Activated CD8-positive, alpha-beta memory T cell treated with anti-CD3 and anti-CD28 coated beads for 4 hours (primary cell): ENCODE measurements at places on chromosomes 4 and X.

GRCh38 chrX:58051346-58051745 is 141.1 kb upstream of the ZXDA start:
- DNase-seq = no peak

DNA sequence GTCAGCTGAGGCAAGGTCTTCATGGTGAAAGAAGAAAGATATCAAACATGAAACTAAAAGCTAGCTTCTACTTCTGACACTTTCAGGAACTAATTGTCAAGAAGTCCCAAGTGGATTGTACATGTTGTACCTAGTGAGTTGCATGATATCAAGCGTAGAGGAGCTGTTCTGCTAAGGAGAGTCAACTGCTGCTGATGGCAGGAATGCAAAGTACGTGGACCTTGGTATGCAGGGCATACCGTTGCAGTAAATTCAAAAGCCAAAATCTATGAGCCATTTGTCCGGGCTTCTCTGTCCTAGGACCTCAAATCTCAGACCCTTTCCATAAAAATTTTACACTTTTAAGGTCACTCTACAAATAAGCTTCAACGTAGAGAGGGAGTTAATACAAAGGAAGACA is 446.2 kb downstream of the KCTD8 start:
- no peak for DNase-seq

GRCh38 chrX:8453611-8454010 is 11.0 kb upstream of the VCX3B start:
- DNase-seq = no peak

DNA sequence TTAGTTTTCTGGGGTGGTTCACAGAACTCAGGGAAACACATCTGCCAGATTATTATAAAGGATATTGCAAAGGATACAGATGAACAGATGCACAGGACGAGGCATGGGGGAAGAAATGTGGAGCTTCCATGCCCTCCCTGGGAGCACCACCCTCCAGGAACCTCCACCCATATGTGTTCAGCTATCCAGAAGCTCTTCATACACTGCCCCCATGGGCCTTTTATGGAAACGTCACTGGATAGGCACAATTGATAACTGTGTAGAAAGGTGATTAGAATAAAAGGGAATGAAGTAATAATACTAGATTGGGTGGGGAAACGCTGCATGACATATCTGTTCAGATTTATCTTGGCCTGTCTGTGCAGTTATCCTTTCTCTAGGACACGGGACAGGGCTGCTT is 357.9 kb downstream of the HS3ST1 start:
- DNase-seq = no peak

DNA sequence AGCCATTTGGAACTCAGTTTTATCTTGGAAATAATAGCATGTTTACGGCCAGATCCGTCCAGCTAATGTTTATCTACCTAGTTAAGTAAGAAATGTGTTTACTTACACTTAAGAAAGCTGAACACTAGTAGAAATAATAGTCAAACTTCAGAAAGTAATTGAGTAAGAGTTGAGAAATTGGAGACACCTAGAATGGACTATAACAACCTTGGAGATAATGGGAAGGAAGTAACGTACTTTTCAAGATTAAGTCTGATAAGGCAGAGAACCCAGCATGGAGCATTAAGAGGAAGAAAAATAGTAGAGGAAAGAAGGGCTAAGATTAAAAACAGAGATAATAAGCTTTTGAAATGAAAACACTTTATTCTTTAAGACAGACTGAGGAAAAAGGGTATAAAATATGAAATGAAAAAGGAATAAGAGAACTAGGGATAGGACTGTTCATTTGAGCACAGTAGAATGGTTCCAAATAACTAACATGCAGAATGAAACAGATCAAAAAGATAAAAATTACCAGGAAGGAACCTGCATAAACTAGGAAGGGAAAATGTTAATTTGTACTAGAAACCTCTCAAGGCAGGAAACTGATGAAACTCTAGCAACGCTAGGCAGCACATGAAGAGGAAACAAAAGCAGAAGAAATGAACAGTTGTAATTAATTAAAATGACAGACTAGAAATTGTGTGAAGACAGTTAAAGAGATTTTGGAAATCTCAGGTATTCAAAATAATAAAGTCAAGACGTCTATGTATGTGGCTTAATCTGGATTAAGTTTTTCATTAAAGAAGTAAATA is 71.7 kb downstream of the FBXW7 start:
- DNase-seq = no peak

GRCh38 chrX:12999422-12999821 is 24.5 kb downstream of the TMSB4X start:
- DNase-seq = no peak

DNA sequence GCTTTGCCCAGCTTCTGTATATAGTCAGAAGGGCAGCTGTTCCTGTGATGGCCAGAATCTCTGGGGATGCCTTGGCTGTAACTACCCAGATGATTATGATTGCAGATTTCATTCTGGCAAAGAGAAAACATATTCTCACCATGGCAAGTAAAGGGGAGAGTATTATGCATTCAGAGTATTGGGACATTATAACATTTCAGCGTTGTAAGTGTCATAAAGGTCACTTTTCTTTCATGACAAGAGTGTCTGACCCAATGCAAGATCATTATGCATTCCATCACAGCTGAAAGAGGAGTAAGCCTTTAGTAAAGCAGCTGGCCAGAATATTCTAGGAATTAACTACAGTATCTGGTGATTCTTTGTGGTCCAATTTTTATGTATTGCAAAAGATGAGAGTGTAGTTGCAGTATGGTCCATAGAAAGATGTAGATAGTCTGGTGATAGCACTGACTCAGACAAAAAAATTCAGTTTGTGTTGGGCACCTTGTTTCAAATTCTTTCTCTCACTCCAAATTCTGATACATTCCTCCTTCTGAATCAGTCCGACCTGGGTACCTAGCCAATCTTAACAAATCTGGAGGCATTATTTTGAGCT is 2366.3 kb downstream of the PCDH7 start:
- no peak for DNase-seq

DNA sequence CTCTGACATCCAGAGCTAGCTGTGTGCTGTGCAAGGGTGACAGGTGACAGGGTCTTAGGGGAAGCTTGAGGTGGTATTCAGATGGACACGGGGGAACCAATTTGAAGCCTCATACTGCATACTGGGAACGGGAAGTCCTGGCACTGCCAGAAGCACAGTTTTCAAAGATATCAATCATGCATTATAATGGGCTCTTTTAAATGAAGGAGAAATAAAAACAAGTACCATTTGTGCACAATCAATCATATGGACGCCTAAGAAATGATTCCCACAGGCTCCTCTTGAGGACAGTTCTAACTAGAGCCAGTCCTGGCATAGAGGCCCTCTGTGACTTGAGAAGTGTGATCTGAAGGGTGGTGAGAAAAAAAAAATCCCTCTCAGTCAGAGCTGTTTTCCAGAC is 50.9 kb downstream of the TSC22D3 start:
- no peak for DNase-seq

DNA sequence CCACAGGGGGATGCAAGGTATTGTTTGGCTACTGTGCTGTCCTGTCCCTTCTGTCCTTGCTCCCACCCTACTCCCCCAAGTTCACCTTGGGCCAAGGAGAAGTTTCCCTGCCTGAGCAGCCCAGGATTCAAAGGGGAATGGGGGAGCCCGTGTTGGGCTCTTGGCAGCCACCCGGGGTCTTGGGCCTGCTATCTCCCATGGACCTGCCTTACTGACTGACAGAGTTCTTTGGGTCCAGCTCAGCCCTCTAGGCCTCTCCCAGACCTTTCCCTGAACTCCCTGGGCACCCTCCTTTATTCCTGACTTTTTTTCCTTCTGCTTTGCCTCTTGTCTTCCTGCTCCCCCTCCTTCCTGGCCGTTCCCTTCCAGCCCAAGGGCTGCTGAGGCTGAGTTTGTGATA is 67.4 kb downstream of the STARD8 start:
- DNase-seq = no peak

GRCh38 chrX:149641432-149641831 is 9.8 kb upstream of the TMEM185A start:
- no peak for DNase-seq

- DNase-seq = no peak
Observed at GRCh38 chr4:150379454-150379853, 202.5 kb upstream of the MAB21L2 start.

GRCh38 chr4:41043465-41043864 is 170.9 kb downstream of the APBB2 start:
- no peak for DNase-seq

GRCh38 chr4:185101354-185101890 is 41.6 kb upstream of the SLC25A4 start:
- DNase-seq = no peak

DNA sequence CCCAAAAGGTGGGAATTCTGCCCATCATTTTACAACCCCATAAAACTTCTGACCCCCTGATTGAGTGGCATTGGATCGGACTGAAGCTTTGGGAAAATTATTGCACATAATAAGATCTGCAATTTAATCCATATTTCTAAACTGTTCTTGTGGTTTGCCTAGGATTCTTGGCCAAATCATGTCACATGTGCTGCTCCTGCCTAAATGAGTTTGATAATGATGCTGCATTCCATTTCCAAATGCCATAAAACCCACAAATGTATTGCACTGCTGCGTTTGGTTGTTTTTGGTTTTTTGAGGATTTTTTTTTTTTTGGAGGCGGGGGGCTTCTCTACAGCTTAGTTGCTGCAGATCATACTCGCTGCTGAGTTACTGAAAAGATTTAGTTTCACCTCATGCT is 153.6 kb downstream of the QDPR start:
- no peak for DNase-seq

GRCh38 chr4:169379688-169380087 is 108.9 kb upstream of the SH3RF1 start:
- DNase-seq = no peak

DNA sequence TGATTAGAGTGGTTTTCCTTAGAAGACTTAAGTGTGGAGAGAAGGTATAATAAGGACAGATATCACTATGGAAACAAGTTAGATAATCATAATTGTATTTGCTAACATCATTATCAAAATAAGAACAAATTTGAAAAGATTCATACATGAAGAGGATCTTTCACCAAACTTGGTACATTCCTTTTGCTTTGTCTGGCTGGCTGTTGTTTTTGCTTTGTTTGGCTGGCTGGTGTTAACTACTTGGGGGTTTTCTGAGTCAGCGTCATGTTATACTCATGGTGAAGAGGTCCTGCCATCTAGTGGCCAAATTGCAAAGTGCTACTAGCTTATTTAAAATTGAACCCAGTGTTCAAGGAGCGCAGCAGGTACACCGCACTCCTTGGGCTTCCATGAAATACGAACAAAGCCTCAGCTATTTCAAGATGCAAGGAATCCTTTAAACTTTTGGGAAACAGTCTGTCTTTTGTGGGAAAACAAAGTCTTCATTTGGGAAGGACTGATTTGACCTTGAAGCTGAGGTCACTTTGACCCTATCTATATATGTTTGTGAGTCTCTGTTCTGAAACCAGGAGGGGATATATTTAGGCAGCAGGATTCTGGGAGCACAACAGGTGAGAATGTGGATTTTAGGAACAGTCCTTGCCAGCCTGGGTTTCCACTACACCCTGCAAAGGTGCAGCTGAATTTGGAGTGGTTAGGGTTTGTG is 129.7 kb downstream of the PLS3 start:
- no peak for DNase-seq

GRCh38 chr4:82057990-82058544 is 315.7 kb downstream of the HNRNPD start:
- no peak for DNase-seq

DNA sequence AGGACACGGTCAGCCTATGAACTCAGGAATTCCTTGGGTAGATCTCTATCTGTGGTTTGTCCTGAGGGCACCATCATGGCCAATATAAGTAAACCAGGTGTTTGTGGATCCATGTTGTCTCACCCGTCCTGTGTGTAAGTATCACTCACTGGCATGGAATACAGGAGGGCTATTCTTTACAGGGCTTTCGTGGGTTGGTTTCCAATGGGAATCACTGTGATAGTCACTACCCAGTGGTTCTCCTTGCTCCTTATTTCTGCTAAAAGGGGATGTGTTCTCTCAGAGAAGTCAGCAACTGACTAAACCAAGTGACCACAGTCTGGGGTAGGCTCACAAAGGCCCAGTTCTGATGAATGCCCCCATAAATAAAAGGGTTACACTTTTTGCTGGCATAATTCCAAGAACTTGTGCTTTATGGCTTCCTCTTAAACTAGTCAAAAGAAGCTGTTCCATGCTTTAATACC is 236.7 kb upstream of the JADE1 start:
- DNase-seq = no peak

GRCh38 chr4:40559585-40560465 is 69.8 kb downstream of the RBM47 start:
- DNase-seq = no peak

DNA sequence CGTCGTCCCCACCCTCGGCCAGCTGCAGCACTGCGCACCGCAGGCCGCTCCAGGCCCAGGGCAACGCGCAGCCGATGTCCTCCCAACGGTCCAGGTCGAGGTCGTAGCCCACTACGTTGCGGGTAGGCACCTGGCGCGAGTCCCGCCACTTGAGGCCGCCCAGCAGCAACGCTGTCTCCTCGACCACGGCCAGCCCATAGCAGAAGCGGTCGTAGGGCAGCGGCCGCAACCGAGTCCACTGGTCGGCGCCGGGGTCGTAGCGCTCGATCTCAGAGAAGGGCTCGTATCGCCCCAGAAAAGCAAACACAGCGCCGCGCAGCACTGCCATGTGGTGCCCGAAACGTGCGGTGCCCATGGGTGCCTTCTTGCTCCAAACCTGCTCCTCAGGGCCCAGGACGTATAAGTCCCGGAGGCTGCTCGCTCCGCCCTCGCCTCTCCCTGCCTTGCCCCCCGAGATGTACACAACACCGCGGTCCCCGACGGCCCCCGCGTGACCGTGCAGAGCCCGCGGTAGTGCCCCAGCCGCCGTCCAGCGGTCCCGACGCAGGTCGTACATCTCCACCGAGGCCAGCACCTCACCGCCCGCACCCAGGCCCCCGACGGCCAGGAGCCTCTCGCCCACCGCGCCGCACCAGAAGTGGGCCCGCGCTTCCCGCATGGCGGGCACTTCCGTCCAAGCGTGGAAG is 2.1 kb downstream of the KLHL34 start:
- DNase-seq = no peak
